ENCODE measurements at places on chromosomes 5 and 9.

DNA sequence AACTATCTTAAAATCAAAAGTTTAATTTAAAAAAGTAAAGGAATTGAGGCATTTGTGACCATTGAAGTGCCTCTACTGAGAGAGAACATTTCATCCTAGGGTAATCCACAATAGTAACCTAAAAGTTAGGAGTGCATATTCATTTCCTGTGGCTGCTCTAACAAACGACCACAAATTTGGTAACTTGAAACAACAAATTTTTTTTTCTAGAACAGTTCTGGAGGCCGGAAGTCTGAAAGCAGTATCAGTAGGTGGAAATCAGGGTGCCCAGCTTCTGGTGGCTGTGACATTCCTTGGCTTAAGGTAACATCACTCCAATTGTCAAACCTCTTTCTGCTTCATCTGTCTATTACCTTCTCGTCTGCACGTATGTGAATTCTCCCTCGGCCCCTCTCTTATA lies 67.1 kb upstream of the SSBP2 start:
- DNase-seq: no peak

- no peak for DNase-seq
Observed at GRCh38 chr5:132380047-132380446, 10.5 kb downstream of the SLC22A5 start.

DNA sequence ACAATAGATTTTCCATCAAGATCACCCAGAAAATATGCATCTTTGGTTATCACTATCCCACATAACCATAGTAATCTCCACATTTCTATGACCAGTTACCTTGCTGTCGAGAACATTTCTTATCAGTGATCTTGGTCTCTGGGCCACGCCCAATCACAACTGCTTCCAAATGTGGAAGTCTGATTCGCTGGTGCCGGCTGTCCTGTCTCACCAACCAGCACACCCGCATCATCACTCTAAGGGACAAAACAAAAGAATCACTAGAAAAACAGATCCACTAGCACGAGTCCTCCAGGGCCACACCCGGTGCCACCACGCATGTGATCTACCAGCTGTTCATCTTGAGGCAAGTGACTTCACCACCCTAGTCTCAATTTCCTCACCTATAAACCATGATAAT lies 11.8 kb downstream of the APTX start:
- DNase-seq: no peak

DNA sequence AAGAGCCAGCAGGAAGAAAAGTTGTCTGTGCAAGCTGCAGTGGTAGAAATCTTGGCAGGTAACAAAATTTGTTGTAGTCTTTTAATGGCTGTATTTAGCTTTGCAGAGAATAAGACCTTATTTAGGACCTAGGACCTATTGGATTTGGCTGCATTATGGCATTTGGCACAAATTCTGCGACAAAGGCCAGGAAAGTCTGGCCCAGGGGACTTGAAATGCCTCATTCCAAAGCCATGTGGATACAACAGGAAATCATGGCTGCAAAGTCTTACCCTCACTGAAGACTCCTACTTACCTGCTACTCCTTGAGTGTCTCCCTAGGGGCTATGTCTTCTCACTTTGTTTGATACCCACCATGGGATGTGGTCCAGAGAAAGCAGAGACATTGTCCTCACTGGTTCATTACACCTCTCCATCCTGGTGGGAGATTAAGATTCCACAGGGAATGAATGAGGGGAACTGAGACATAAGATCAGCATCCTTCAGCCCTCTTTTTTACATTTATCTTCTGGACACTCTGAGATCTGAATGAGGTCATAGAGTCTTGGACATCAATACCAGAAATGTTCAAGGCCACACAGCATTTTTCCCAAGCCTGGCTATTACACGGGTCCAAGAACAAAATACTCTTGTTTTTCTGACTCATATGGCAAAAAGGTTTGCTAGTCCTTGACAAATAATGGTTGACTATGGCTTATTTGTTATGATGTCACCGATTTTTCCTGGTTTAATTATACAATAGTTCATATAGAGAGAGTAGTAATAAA lies 119.4 kb downstream of the PDE8B start:
- no peak for DNase-seq

GRCh38 chr9:107755246-107755645 lies 265.7 kb upstream of the KLF4 start:
- no peak for DNase-seq

DNA sequence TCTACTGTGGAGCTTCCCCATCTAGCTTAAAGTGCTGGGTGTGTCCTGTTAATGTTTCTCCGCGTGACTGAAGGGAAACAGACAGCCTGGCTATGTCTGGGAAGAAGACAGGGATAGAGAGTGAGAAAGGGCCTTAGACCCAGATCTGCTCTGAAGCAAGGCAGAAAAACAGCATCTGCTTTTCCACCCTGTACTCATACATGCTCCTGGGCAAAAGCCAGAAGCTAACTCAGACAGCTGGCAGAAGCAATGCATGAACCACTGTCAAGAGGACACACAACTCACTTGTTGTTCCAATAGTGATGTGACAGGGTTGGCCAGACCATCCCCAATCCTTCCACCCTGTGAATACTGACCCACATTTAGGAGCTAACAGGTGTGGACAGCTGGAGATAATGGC lies 63.3 kb downstream of the DPYSL3 start:
- no peak for DNase-seq

GRCh38 chr5:151660616-151661495 lies 25.9 kb downstream of the SPARC start:
- DNase-seq: no peak

- no peak for DNase-seq
Observed at GRCh38 chr9:115615000-115615401, 497.0 kb upstream of the TNC start.

GRCh38 chr5:6402939-6403338 lies 24.6 kb upstream of the MED10 start:
- DNase-seq: no peak

DNA sequence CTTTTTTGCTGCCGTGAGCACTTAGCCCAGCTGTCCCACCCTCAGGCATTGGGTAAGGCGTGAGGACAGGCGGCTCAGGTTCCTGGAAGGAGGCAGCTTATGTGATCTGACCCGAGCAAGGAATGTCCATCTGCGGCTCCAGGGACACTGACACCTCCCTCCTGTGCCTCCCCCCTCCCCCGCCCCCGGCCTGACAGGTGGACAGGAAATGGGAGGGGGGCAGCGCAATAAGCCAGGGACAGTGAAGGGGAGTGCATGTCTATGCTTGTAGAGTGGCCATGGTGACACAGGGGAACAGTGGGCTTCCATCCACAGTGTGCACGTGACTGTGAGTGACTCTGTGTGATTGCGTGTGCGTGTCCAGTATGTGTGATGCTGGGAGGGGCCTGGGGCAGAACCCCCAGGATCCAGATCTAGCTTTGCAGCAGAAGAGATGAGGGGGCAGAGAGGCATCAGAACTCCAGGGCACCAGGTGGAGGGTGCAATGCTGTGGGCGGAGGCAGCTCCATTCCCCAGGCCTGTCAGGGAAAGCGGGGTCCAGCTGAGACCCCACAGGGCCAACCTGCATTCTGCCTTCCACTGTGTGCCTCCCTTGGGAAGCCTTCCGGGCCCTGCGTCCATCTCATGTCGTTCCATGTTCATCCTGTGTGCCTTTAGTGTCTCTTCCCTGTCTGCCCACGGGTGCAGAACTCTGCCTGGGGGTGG lies 30.5 kb downstream of the CNTFR start:
- DNase-seq: no peak

DNA sequence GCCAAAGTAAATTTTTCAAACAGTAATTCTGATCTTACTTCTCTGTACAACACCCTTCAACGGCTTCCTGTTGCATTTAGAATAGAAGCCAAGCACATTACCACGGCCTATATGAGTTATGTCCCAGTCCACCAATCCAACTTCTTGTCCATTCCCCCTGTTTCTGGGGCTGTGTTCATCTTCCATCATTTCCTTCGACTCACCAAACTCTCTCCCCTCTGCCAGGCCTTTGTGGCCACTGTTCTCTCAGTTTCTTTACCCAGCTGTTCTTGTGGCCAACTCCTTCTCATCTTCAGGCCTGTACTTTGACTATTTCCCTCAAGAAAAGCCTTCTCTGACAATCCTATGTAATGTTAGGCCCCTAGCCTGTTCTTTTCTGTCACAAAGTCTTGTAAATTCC lies 259.4 kb upstream of the EFNA5 start:
- no peak for DNase-seq

DNA sequence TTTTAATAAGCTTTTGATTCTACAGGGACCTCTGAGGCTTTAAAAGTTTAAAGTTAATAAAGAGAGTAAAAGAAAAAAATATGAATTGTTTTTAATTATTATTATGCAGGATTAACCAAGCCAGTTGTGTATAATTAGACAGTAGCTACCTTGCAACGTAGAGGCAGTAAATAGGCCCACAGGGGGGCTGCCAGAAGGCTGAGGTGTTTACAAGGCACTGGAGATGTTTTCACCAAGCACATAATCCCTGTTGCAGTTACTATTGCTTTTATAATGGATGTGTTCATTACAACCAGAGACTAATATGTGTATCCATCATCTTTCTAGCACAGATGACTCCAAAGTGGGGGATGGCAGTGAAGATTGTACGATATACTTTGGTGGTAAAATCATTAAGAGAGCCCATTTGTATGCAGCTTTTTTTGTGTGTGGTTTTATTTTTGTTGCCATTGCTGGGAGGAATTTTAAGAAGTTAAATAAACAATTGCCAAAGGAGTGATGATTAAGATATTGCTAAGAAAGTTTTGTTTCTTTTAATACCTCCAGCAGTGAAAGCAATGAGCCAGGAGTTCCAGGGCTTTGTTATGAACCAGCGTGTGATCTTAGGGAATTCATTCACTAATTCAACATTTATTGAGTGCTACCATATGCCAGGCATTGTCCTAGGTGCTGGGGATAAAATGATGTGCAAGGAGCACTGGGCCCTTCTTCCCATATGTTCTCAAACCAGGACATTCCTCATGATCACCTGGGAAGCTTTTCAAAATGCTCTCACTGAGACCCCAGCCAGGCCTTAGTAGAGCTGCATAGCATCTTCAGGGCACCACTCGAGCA lies 138.7 kb upstream of the EFNA5 start:
- DNase-seq: no peak

GRCh38 chr9:31355965-31356364 lies 1028.5 kb upstream of the ACO1 start:
- no peak for DNase-seq

DNA sequence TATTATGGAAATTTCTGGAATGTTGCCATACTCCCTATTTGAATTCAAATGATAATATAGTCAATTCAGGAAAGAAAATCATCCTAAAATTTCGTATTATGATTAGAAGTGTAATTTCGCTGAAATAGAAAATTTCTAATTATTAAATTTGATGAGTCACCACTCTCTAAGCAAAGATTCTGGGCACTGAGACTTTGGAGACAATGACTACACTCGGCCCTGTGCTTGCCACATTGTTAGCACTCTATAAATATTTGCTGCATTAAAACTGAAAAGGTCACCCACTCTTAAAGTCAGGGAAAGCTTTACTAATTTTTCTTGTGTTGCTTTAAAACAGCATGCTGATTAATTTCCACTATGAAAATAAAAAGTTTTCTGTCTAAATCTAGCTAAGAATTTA lies 240.3 kb downstream of the TLE4 start:
- DNase-seq: no peak

- DNase-seq: no peak
Observed at GRCh38 chr9:81815781-81816180, 112.4 kb upstream of the SPATA31D4 start.

- DNase-seq: no peak
Observed at GRCh38 chr5:169631360-169631759, 5.7 kb upstream of the DOCK2 start.

DNA sequence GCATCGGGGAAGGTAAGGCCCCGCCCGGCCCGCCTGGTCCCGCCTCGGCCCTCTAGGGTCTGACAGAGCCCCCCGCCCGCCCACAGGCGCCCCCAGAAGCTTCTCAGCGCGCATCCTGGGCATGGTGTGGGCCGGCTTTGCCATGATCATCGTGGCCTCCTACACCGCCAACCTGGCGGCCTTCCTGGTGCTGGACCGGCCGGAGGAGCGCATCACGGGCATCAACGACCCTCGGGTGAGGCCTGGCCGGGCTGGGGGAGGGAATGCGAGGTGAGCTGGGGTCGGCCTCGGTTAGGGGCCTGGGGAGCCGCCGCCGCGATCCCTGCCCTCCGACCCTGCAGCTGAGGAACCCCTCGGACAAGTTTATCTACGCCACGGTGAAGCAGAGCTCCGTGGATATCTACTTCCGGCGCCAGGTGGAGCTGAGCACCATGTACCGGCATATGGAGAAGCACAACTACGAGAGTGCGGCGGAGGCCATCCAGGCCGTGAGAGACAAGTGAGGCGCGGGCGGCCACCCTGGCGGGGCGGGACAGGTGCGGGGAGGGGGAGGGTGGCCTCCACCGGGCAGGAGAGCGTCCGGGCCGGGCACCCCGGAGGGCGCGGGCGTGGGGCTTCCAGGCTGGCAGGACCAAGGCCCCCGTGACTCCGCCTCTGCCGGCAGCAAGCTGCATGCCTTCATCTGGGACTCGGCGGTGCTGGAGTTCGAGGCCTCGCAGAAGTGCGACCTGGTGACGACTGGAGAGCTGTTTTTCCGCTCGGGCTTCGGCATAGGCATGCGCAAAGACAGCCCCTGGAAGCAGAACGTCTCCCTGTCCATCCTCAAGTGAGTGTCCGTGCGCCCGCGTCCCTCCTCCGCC lies 7.1 kb downstream of the LRRC26 start:
- DNase-seq: no peak

DNA sequence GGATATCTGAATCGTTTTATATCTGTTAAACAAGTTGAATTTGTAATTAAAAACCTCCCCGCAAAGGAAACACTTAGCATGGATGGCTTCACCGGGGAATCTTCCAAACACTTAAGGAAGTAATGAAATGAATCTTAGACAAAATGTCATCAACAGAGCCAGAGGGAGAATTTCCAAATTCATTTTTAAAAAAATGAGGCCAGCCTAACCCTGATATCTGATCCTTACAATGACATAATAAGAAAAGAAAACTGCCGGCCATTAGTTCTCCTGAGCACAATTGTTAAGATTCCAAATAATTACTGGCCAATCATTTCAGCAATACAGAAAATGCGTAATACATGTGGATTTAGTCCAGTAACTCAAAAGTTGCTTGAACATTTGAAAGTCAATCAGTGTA lies 6.1 kb upstream of the KIF12 start:
- no peak for DNase-seq

- no peak for DNase-seq
Observed at GRCh38 chr5:59709846-59710245, 183.7 kb downstream of the PDE4D start.

DNA sequence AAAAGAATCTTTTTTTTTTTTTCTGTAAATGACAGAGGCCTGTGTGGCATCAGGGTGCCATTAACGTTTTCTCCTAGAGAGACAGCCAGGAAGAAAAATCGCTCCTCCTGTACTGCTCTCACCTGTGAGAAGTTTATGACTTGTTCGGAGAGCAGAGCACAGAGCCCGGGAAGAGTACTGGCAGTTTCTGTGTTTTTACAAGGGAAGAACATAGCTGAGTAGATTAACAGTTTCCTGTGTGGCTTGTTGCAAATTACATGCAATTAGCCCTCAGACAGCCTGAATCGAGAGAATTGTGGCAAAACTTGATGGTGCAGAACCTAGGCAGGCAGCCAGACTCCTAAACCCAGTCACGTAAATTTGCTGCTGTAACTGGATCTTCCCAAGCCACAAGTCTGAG lies 32.1 kb downstream of the PRKACG start:
- DNase-seq: no peak

GRCh38 chr9:88198341-88198807 lies 60.1 kb upstream of the SPATA31C2 start:
- no peak for DNase-seq
